Activated CD4-positive, alpha-beta T cell treated with anti-CD3 and anti-CD28 coated beads, Interleukin-2, amount 10 ng/mL, durations not matched to agents 24 days and 14 days (primary cell): ENCODE measurements at places on chromosomes 16 and 17. TPM values are rescaled to one million over a fixed set of nuclear protein-coding genes. Genes with fewer than 3 reads are reported as not detected.

The CA5A gene
- total RNA-seq = not detected in 2 replicates

The LRRC36 gene
- total RNA-seq = 0.23 TPM in 1 of 2 replicates, not detected in the other

DNA sequence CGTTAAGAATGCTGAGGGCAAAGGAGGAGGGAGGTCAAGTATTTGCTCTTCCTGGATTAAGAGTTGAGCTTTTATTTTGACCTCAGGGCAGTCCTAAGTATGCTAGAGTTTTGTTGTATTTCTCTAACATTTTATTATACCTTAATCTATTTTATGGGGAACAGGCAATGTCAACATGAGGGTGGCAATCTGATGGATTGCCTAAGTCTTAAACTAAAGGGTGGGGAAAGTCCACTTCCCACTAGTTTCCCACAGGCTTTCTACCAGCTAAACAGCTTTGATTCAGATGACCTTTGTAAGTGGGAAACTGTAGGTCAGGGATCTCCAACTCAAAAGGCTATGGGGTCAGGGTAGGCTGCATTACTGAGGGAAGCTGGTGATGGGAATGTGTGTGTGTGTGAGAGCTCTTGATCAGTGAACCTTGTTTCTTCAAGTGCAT is 24.9 kb downstream of the HSD17B2 start:
- no peak overlapping the region for H3K4me3 ChIP-seq
- peaks cover 3% of the 10 kb centered on the region for H3K4me1 ChIP-seq
- H3K27ac ChIP-seq = no peak overlapping the region
- no peaks in the 10 kb centered on the region for H3K36me3 ChIP-seq
- H3K27me3 ChIP-seq = peaks cover 13% of the 10 kb centered on the region

GRCh38 chr16:11583166-11583565 is 3.6 kb downstream of the LITAF start:
- H3K36me3 ChIP-seq = peaks cover 49% of the 10 kb centered on the region
- H3K27me3 ChIP-seq = no peaks in the 10 kb centered on the region
- H3K4me3 ChIP-seq = peak overlapping the region; percentile 82

GRCh38 chr17:51643702-51644490 is 383.6 kb downstream of the UTP18 start:
- H3K27ac ChIP-seq = no peak overlapping the region
- no peak for DNase-seq
- no peaks in the 10 kb centered on the region for H3K4me1 ChIP-seq

DNA sequence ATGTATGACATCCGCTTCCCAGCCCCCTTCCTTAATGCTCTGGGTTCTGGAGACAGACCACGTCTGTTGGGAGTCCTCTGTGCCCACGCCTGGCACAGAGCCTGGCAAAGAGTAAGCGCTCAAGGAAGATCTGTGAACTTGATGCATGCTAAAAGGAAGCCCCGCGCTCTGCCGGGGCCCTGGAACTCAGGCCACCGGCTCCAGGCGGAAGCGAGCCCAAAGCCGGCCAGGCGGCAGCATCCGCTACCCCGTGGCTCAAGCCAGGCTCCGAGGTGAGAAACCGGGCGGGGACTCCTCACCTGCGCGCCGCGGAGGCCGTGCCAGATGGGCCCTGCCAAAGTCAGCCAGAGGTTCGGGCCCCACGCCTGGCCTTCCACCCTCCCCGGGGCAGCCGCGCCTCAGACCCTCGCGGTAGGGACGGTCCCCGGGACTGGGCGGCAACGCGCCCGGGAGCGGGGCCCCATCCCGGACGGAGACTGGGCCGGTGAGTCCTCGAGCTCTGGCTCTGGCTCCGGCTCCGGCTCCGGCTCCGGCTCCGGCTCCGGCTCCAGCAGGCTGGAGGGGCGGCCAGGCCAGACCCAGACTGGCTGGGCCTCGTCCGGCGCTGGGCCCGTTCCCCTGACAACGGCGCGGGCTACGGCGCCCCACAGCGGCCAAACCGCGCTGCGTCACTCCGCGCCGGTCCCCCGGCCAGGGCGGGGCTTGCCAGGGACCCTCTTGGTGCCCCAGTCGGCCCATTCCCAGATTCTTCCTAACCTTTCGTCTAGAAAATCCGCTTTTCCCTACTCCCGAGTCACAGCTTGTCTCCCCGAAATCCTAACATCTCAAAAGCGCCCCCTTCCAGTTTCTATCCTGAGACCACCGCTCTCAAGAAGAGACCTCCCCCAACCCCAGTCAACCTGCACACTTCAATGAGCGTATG is at the start of gene ZDHHC1:
TSS of gene ZDHHC1 (minus strand) at position 606 of the 922 bp plus-strand sequence. CDS start 8,702 bp downstream, outside the sequence.
- peaks cover 10% of the 10 kb centered on the region for H3K4me1 ChIP-seq
- H3K4me3 ChIP-seq = peak within 1 kb of the TSS; percentile 76
- H3K36me3 ChIP-seq = no peaks in the 10 kb centered on the region
- H3K27me3 ChIP-seq = peaks cover 36% of the 10 kb centered on the region
- H3K27ac ChIP-seq = peak within 1 kb of the TSS; percentile 12
